MCF 10A (cell line): ENCODE measurements at places on chromosomes 6 and 20. TPM values are rescaled to one million over a fixed set of nuclear protein-coding genes. Genes with fewer than 3 reads are reported as not detected.

PXDC1 gene
- total RNA-seq, result 48.1 and 51.4 TPM in 2 replicates

SNPH gene
- 2.2 and 2.6 TPM in 2 replicates for total RNA-seq

RAB32 gene
- total RNA-seq, result 39.7 and 73.6 TPM in 2 replicates

SMIM29 gene
- 12.0 and 25.7 TPM in 2 replicates for total RNA-seq

VGLL2 gene
- not detected in 2 replicates for total RNA-seq

GSTA3 gene
- not detected in 2 replicates for total RNA-seq

MYLK4 gene
- 0.93 and 1.1 TPM in 2 replicates for total RNA-seq

CPXM1 gene
- not detected in 2 replicates for total RNA-seq
